ENCODE measurements at places on chromosomes 11 and 22.

DNA sequence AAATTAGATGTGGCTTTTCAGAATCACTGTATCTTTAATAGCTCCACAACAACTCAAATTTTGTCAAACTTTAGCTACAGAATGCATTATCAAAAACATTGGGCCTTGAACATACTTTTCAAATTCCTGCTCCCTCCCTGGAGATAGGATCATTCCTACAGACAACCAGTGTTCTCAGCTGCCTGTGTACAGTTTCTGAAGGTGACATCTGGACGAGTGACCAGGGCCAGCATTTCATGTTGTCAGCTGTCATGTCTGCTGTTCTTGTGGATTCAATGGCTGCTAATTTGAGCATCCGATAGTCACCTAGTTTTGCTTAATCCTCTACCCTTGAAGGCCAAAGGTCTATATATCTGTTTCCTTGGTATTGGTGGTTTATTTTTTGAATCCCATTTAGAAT lies 188.2 kb downstream of the DBX1 start:
- no peak for DNase-seq

- no peak for DNase-seq
Measured at GRCh38 chr11:96229354-96229977, 113.5 kb downstream of the MAML2 start.

- DNase-seq = no peak
Measured at GRCh38 chr11:117146521-117146920, 2.4 kb downstream of the PAFAH1B2 start.

- DNase-seq = no peak
Measured at GRCh38 chr11:95279921-95280868, 49.2 kb upstream of the SESN3 start.

DNA sequence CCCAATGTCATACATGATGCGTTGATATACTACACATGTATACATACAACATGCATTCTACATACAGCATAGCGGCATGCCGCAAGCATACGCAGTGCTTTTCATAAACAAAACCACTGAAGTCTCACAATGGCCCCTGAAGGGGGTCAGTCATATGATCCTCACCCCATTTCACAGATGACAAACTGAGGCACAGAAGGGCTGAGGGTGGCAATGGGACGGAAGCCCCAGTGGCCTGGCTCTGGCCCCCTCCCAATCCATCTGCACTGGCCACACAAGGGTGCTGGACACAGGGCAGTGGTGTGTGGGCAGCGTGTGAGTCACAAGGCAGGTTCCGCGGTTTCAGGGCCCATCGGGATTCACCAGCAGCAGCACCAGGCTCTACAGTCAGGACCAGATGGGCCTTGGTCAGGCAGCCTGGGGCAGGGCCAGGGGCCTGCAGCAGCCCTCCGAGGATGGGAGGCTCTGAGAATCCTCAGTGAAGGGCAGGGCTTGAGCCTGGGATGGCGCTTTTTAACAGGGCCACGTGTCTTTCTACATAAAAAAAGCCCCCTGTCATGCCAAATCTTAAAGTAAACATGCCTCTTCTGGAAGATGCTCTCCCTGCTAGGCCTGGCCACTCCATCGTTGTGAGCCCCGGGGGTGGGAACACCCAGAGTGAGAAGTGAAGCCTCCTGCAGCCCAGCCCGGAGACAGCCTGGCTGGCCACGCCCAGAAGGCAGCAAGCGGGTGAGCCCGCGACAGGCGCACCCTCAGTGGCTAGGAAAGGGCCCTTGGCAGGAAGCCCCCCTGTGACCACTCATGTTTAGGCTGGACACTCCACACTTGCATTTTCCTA lies 206.5 kb downstream of the CTTN start:
- no peak for DNase-seq

DNA sequence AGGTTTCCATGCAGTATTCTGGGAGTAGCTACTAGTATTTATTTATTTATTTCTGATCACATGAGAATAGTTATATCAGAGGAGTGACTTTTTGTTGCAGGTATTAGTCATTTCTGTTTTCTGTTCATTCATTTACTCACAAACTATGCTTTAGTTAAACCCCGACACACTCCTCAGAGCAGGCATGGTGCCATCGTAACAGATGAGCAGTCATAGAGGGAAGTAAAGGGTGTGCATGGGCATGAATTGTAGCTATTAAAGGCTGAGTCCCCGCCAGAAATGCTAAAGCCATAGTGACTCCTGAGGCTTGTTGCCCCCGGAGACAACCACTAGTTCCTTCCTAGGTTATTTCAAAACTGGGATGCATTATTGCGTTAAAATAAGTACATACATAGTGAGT lies 10.6 kb downstream of the JHY start:
- no peak for DNase-seq

- no peak for DNase-seq
Measured at GRCh38 chr11:65493367-65494176, 5.3 kb upstream of the MALAT1 start.

DNA sequence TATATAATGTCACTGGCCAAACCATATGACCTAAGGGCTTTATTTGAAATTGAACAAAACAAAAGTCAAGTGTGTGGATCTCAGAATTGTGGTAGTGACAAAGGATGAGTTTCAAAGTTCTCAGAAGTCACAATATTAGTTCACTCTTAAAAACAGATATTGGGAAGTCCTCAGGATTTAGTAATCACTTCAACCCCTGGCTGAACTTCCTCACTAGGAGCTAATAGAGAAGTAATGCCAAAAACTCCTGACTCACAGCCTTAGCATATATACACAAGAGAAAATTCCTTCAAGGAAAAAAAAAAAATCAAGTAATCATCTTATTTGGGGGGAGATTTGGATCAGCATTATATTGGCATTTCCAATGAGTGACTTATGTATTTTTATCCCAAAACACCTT lies 75.6 kb upstream of the APOA1 start:
- DNase-seq = no peak

DNA sequence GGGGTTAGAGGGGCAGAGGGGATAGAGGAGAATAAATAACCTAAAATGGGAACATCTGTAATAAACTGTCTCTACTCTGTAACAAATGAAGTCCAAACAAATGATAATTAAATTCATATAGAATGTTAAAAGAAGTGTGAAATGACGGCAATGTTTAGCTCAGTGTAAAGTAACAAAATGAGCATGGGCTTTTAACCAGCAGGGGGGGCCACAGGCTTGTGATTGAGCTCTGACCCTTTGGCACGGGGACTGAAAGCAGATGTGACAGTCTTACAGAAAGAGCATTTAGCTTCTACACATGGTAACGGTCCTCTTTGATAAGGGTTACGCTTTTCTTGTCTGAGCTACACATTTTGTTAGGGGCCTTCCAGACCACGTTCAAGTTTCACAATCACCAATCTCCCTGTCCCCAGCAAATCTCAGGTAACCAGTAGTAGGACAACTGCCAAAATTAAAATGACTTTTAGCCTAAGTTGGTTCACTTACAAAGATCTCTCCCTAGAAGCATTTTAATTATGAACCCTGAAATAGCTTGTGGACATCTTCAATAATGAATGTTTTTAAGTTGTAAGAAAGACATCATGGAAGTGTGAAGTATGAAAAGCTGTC lies 262.5 kb downstream of the DCDC1 start:
- DNase-seq = peak; percentile 77

GRCh38 chr11:121886005-121886734 lies 229.8 kb downstream of the BLID start:
- no peak for DNase-seq

GRCh38 chr11:30016588-30017363 lies at the start of gene KCNA4:
Gene KCNA4 (minus strand): TSS chr11:30017030. CDS start chr11:30012678, 4,352 bp downstream.
- peak; percentile 62 for DNase-seq

DNA sequence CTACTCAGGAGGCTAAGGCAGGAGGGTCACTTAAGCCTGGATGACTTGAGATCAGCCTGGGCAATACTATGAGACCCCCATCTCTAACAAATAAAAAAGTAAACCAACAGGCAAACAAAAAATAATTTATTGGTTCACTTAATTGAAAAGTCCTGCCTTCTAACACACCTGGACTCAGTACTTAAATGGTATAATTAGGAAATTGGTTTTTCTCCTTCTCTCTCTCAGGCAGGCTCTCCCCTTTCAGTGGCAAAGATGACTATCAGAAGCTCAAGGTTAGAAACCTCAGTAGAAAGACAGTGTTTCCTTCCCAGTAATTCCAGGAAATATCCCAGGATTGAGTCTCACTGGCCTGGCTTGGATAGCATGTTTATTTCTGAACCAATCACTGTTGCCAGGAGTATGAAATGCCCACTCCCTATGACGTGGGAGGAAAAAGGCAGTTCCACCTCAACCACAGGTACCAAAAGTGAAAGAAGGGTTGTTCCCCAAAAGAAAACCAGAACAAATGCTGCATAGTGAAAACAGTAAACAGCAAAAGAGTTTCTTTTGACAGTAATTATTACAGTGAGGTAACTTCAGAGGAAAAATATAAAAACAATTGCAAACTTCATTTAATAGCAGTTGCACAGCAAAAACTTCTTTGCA lies 56.3 kb upstream of the SOX6 start:
- DNase-seq = no peak

- DNase-seq = no peak
Measured at GRCh38 chr11:108177570-108177969, 44.9 kb downstream of the NPAT start.

- peak; percentile 50 for DNase-seq
Measured at GRCh38 chr11:1422481-1422880, 32.7 kb downstream of the BRSK2 start.

DNA sequence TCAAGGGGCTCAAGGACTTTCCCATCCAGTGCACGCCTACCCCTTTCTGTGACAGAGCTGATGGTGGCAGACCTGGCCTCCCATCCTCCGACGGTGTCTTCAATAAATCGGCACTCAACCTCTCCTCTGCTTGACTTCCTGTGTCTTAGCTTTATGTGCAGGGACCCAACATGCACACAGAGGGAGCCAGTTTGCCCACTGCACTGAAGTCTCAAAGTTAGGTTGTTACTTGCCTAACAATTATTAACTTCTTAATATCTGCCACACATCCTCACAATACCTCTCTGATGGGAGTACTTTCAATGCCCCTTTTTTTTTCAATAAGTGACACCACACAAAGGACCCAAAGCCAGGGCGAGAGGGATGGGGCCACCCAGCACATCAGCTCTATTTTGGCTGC lies 3.6 kb downstream of the IZUMO1R start:
- DNase-seq = no peak

DNA sequence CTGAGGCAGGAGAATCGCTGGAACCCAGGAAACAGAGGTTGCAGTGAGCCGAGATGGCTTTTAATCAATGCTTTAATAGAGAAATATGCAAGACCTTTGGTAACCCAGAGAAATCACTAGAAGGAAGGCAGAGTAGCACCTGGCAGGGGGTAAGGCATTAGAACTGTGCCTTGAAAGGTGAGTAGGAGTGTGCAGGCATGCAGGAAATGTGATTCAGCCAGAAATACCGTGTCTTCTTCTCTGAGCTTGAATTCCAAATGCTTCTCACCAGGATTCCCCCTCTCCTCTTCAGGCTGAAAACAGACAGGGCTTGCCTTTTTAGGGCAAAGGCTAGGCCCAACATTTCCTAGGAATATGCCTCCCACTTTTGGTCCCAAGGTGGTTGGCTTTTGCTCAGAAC lies 51.0 kb downstream of the OR4D9 start:
- DNase-seq = no peak

GRCh38 chr11:3367221-3367620 lies 11.7 kb downstream of the ZNF195 start:
- DNase-seq = no peak

GRCh38 chr11:67654225-67654624 lies 3.7 kb upstream of the ACY3 start:
- no peak for DNase-seq
